ENCODE measurements at places on chromosomes 5 and 9.
A peak's percentile ranks its signal among the peaks of the same experiment; 100 is the strongest.

DNA sequence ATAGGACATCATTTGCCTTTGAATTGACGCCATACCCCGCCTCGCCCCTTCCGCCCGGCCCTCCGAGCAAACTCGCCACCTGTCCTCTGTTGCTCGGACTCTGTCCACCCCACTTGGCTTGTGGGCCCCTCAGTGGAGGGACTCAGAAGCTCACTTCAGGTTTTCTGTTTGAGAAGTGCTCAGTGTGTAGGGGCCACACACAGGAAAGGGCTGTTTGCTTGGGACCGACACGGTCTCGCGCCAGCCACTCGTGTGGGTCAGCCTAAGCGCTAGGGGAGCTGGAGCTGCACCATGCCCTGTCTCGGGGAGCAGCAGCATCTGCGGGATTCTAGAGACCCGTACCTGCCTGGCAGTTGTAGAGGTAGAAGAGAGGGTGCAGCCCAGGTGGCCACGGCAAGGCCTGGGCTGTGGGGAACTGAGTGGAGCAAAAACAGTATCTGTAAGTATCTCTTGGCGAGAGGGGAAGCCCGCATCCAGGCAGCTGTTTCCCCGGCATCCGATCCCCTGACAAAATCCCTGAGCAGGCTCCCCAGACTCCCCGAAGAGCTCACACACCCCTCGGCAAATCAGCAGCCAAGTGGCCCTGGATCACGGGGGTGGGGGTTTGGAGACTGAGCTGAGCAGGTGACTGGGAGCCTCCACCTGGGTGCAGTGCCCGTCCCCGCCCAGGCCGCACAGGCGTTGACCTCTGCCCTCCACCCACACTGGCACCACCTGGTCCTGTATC, 52.2 kb downstream of the COL5A1 start:
- DNase-seq, result no peak

DNA sequence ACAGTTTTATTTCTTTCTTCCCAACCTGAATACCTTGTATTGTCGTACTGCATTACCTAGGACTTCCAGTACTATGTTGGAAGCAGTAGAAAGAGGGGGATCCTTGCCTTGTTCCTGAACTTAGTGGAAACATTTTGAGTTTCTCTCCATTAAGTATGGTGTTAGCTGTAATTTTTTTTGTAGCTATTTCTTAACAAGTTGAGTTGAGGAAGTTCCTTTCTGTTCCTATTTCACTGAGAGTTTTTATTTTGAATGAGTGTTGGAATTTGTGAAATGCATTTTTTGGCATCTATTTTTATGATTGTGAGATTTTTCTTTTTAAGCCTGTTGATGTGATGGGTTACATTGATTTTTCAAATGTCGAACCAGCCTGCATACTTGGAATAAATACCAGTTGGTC, 49.0 kb downstream of the FSD1L start:
- no peak for DNase-seq

DNA sequence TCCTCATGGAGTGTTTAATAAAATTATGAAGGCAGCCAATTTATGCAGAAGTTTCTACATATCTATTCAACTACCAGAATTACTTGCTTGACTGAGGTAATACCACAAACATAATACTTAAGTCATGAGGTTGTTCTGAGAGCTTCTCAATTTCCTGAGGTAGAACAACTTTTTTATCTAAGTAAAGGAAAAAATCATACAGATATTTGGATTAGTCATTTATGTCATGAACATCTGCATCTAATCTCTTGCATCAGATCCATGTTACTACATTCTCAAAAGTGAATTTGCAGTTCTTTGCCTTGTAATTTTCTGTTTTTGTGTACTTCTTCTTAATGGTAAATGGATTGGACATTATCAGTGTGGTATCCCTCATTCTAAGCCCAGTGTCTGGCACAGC, 60.4 kb upstream of the RGMB start:
- no peak for DNase-seq

DNA sequence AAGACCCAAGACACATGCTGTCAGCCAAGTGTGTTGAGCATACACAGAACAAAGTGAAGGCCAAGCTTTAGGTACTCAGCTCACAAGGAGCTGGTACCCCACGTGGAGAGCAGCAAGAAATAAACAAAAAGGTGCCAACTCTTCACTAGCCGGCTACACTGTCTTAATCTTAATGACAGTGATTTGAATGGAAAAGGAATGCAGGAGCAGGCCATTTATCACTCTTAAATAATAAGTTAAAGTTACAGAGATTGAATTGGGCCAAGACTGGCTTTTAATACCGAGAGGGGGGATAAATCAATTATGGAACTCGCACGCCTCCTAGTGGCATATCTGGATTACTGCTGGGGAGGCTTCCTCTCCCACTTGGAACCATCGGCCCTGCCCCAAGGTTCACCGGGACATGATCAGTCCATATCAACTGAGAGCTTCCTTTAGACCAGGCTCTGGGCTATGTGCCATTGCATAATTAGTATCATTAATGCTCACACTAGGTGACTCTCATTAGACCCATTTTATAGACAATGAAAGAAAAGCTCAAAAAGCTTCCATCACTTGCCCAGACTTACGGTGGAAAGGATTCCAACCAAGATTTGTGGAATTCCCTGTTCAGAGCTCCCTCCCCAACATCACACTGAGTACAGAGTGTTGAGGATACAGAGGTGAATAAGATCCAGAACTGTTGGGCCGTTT, 94.0 kb downstream of the ACTL7B start:
- peak; percentile 15 for DNase-seq

- no peak for DNase-seq
Observed at GRCh38 chr5:176192094-176192721, 46.0 kb upstream of the SIMC1 start.

GRCh38 chr5:44619875-44620610, 188.7 kb upstream of the MRPS30 start:
- DNase-seq, result no peak

DNA sequence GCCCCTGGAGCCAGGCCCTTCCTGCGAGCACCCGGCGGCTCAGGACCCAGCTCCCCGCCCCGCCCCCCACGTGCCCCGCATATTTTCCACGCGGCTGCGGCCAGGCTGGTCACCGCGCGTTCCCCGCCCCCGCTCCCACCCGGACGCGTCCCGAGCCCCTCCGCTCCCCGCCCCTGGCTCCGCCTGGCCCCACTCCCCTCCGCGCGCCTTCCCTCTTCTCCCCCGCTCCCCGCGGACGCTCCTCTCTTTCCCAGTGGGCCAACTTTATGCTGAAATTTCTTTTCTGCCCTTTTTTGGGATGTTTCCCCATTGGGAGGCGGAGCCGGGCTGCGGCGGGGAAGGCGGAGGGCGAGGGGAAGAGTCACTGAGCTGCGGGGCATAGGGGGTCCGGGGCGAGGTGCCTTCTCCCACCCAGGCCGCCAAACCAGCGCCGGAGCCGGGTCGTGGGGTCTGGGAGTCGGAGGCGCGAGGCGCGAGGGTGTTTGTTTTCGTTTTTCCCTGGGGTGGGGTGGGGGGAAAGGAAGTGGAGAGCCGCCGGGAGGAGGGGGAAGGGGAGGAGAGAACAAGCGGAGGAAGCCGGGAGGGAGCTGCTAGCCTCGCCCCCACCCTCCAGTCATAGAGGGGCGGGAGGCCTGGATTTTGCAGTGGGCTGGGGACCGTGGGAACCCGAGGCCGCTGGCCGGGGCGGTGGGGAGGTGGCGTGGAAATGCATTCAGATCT, 1.0 kb upstream of the TPM2 start:
- DNase-seq, result peak; percentile 31
